ENCODE measurements at places on chromosomes 4 and X.

DNA sequence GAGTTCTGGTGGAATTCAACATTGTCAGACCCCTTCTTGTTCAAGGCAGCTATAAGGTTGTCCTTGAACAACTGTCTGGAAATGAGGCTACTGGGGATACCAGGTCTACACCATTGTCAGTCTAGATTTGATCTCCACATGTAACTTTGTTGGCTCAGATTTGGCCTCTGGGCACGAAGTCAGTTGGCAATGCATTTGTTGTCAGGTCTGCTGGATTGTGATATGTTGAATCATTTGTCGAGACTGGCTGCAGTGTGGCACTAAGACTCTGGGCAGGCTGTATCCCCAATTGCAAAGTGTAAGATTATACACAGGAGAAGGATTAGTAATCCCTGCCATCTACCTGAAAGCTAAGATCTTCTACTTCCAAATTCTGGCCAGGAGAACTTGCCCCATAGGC is 26.5 kb downstream of the ZNF81 start:
- ATAC-seq: no peak

- ATAC-seq: no peak
These were observed 1509.6 kb downstream of the ADGRL3 start for GRCh38 chr4:62709618-62710252.

DNA sequence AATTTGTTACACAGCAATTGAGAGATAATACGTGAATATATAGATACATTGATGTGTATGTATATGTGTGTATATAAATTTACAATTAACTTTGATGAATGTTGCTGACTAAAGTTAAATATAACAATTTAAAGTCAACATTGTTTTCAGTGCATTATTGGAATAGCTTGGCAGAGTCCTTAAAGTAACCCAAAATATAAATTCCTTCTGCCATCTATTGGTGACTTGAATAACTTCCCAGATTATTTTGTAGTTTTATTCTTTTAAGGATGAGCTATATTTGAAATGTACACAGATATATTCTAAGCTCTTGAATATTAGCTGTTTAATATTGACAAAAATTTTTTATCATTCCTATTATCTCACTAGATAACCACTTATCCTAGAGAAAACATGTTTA is 298.2 kb upstream of the FSTL5 start:
- ATAC-seq: no peak

- ATAC-seq: no peak
These were observed 11.2 kb downstream of the RIPPLY1 start for GRCh38 chrX:106891762-106892460.

GRCh38 chr4:174627473-174627872 is 105.2 kb upstream of the HPGD start:
- ATAC-seq: no peak

GRCh38 chr4:138951764-138952163 is 63.8 kb upstream of the NOCT start:
- no peak for ATAC-seq

- no peak for ATAC-seq
These were observed 200.4 kb downstream of the ARHGAP24 start for GRCh38 chr4:85675076-85676049.

DNA sequence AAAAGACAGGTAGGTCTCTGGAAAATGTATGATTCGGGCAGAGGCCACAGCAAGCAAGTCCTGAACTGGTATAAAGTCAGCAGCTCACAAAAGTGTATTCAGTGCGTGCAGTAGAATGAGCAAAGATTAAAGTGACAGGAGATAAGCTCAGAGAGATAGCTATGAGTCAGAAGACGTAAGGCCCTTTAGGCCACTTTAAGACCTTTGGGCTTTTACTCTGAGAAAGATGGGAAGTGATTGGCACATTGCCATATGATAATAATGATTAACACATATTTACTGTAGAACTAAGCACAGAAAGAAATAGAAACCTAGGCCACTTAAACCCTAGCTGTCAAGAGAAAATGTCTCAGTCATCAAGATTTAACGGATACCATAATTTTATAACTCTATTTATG is 51.7 kb downstream of the TBCK start:
- ATAC-seq: no peak

- no peak for ATAC-seq
These were observed 19.3 kb downstream of the ARHGEF9 start for GRCh38 chrX:63765712-63766111.

GRCh38 chrX:10457092-10457491 is 163.3 kb downstream of the MID1 start:
- ATAC-seq: no peak

GRCh38 chr4:54064317-54065111 is at the start of gene CHIC2:
TSS of gene CHIC2 (minus strand) at chr4:54064605. CDS start at chr4:54064300, 305 bp downstream.
- peak; percentile 91 for ATAC-seq

- ATAC-seq: no peak
These were observed 891.4 kb downstream of the CENPC start for GRCh38 chr4:66653937-66654336.

GRCh38 chr4:8876982-8877779 is 5.5 kb upstream of the HMX1 start:
- ATAC-seq: no peak

- no peak for ATAC-seq
These were observed 27.3 kb downstream of the ASB5 start for GRCh38 chr4:176241703-176242102.

DNA sequence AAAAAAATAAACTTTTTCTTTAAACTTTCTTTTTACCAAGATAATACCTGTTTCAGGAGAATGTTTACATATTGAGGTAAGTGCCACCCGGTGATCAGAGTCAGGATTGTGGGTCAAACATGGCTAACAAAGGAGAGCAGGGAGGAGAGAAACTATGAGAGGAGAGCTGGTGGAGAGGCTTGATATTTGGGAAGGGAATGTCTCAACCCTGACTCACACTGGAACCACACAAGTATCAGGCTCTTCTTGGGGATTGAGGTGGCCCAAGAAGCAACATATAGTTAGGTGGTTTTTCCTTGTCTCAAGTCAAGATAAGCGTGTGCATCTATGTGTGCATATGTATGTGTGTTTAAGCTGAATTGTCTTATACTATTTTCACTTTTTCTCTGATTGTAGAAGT is 6.7 kb downstream of the TCEAL1 start:
- ATAC-seq: no peak

DNA sequence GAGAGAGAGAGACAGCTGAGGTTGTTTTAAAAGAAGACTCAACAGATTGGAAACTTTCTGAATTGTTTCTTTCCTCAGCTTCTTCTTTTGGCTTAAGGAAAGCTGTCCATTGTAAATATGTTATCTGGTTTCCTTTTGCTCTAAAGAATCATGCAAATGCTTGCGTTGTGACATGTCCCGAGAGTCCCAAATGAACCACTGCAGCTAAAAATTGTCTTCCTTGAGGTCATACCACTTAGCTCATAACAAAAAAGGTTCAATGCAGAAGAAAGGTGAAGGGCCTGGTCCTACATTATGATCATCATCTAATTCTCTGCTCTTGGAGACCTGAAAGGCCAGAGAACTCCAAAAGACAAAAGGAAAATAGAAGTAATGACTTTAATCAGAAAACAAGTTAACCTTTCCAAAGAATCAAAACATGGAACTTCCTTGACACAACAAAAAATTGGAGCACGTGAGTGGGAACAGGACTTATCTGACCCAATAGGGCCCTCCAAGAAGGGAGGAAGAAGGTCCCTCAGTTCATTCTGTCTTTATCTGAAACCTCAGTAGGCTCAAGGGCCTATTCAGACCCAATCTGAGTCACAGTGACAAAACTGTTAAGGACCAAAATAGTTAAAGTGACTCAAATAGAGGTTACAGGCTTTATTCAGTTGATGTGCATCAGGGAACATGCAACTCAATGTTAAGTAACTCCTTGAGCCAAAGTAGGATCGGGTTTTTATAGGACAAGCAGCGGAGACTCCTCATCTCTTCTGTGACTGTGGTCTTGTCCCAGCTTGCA is 14.7 kb upstream of the VSIG1 start:
- ATAC-seq: peak; percentile 71

GRCh38 chrX:23797371-23798128 is 14.6 kb downstream of the SAT1 start:
- no peak for ATAC-seq

- no peak for ATAC-seq
These were observed 117.2 kb downstream of the GATB start for GRCh38 chr4:151643564-151643963.

GRCh38 chr4:147590249-147590920 is 26.8 kb upstream of the TMEM184C start:
- ATAC-seq: no peak

- ATAC-seq: no peak
These were observed 5.1 kb downstream of the UPRT start for GRCh38 chrX:75278991-75279390.

DNA sequence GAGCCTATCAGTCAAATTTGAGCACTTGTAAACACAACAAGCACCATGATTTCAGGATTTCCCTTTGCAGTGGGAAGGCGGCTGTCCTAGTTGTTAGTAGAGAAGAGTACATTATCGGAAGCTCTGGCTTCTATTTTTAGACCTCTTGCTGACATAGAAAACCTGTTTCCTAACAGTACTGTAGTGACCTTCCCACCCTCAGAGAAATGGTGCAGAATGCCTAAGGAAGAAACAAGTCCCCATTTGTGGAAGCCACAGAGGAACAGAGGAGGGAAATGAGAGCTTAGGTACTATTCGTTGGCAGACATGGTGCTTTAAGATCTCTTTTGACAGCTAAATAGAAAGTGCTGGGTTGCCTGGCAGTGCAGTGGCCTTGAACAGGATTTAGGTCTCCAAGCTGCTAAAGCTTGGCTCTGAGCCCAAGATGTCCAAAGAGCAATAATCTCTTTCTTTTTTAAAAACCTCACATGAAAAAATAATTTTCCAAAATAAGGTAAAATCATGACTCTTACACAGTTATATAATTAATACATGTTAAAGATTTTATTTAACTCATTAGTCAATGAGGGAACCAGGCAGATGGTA is 24.9 kb downstream of the GLRA2 start:
- ATAC-seq: no peak

DNA sequence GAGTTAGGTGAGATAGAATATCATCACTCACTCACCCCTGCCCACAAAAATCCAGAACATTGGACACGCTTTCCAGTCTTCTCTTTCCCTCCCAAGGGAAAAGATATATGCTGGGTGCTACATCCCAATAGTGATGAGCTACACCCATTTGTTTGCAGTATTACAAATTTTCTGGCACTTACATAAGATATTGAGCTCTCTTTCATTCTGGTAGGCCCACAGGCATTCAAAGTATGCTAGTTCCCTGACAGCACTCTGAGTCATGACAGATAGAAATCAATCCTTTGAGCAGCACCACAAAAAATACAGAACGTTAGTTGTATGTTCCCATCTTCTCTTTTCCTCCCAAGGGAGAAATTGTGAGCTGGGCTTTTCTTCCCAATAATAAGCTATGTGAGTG is 477.6 kb upstream of the GRID2 start:
- ATAC-seq: no peak

DNA sequence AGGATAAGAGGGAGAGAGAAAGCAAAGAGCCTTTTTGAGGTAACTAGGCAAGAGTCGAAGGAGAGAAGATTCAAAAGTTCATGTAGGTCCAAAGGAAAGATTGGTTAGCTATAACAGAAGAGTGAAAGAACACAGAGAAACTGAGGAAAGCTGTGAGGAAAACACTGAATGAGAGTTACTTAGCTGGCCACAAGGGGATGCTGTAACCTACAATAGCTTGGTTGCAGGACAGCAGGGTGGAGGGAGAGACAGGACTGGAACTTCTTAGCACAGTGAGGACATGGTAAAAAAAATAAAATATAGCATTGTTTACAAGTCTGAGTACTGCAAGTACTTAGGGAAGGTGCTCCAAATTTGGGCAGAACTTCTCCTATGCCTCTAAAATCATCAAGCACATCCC is 48.3 kb downstream of the RAI2 start:
- no peak for ATAC-seq

- ATAC-seq: no peak
These were observed 37.4 kb upstream of the DHRSX start for GRCh38 chrX:2538031-2538757.

DNA sequence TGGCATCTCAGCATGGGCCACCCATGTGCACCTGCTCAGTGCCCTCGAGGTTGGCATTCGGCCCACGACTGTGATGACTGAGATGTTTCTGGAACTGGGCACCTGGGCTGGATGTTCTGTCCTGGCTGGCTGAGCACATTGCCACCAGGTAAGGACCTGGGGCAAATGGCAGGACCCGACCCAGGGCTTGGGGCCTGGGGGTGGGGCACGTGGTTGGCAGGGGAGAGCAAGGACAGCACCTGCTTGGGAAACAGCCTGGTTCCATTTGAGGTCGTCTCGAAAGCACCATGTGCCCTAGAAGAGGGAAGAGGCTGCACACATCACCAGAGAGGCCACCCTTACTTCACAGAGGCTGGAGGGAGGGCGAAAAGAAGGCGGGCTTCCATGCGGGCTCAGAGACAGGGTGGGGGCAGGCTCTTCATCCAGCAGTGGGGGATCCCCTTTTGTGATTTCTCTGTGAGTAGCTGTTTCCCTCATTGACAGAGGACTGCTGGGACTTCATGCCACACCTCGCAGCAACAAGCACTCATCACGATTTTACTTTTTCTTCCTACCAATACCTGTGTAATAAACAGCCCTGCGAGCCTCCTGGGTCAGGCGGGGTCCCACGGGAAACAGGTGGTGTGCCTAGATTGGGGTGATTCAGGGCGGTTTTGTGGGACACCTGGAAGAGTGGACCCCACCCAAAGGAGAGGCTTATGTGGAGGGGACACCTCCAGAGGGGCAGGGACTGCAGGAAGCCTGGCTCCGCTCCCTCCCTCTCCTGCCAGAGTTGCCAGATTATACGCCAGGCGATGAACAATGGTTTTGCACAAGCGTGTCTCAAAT is 12.0 kb downstream of the TMEM187 start:
- ATAC-seq: peak; percentile 59

DNA sequence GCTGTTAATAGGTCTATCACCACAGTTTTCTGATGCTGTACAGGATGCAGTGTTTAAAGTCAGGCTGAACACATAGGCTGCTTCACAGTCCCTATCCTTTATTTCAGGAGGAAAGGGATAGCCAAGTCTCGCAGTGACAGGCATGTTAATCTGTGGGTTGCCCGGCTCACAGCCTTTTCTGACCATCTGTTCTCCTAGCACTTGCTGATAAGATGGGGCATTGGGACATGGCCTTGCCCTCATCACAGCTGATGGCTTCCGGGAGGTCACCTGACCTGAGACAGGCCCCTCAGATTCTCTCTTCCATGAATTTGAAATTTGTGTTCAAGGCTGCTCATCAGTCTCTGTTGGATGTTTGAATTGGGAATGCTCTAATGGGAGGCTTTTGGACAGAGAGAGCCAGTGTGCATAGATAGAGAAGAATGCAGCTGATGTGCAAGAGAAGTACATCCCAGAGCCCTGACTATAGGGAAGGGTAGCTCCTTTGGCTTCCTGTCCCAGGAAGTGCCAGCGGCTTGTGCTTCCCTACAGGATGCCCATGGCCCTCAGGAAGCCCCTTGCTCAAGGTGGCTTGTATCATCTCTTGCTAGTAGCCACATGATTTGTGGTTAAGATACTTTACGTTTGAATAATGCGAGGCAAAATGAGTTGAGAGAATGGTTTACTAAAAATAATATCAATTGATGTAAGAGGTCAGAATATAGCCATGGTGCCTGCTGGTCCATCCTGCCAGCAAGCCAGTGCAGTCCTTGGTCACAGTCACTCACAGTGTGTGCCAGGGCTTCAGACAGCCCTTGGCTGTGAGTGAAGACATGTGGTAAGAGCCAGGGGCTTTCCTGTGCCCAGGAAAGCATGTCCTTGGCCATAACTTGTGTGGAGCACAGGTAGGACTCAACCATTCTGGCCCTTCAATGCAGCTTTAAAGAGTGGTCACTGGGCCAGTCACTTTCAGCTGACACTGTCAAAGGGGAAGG is 88.6 kb downstream of the TSPAN7 start:
- no peak for ATAC-seq
